ENCODE measurements at places on chromosomes 7 and 10.

GRCh38 chr10:73263693-73264347 lies 11.4 kb upstream of the MRPS16 start:
- peak; percentile 28 for DNase-seq

- no peak for DNase-seq
Observed at GRCh38 chr10:96301616-96302015, 2.6 kb upstream of the DNTT start.

- DNase-seq: no peak
Observed at GRCh38 chr10:119263951-119264617, 56.7 kb downstream of the GRK5 start.

DNA sequence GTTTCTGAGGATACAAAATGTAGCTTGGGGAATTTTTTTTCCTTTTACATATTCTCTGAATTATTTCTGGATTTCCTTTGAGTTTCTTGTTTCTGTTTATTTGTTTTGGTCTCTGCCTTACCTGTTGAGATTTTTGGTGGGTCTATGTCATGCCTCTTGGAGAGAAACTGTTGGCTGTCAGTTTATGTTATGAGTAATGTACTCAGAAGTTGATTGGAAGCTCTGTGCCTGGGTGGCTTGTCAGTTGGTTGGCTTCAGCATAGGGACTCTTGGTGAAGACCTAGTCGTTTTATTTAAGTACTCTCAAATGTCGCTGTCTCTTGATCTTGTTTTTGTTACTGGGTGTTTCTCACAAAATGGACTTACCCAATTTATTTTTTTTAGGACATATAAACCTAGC lies 132.4 kb downstream of the CDK14 start:
- DNase-seq: no peak

DNA sequence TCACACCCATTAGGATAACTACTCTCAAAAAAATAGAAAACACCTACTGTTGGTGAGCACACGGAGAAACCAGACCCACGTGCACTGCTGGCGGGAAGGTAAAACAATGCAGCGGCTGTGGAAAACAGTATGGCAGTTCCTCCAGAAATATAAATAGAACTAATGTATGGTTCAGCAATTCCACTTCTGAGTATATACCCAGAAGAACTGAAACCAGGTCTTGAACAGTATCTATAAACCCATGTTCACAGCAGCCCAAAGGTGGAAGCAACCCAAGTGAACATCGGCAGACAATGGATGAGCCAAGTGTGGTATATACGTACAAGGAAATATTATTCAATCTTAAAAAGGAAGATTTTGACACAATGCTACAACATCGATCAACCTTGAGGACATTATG lies 164.7 kb downstream of the ZMYND11 start:
- DNase-seq: no peak

DNA sequence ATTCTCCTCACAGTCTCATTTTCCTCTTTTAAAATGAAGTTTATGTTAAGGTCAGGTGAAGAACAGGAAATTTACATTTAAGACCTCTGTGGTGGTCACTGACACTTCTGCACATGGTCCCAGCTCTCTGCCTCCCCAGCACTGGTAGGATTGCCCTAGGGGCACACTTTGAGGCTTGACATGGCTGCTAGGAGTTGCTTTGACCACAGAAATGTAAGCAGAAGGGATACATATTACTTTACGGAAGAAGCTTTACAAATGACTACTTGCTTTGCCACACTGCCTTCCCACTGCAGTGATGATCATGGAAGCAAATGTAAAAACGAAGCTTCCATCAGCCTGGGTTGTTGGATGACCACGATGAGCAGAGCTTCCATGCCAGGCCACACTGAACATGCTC lies 53.1 kb upstream of the RSU1 start:
- DNase-seq: no peak

Measured in AG20443 (cell line).